ENCODE measurements at places on chromosomes 1 and 21.
A peak's percentile ranks its signal among the peaks of the same experiment; 100 is the strongest.

DNA sequence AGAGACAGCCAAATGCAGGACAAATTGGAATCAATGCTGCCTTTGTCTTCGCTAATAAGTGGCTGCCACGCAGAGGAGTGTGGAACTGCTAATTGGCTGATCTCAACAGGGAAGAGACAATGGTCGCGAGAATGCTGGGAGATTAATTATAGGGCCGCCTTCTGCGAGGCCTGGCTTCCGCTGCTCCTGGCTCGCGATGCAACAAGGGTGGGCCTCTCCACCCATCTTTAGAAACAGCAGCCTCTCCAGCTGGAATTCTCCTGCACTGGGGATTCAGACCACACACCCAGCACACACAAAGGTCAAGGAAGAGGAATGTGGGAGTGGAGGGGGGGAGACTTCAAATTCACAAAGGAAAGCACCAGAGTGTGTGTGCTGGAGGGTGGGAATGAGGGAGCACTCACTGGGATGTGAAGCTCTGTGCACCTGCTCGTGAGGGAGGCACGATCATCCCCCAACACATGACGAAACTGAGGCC is 200.7 kb upstream of the GRIK3 start:
- no peak overlapping the region for H3K27ac ChIP-seq
- H3K4me3 ChIP-seq = no peak overlapping the region
- H3K36me3 ChIP-seq = no peaks in the 10 kb centered on the region
- H3K27me3 ChIP-seq = peaks cover 45% of the 10 kb centered on the region
- no peak for DNase-seq

DNA sequence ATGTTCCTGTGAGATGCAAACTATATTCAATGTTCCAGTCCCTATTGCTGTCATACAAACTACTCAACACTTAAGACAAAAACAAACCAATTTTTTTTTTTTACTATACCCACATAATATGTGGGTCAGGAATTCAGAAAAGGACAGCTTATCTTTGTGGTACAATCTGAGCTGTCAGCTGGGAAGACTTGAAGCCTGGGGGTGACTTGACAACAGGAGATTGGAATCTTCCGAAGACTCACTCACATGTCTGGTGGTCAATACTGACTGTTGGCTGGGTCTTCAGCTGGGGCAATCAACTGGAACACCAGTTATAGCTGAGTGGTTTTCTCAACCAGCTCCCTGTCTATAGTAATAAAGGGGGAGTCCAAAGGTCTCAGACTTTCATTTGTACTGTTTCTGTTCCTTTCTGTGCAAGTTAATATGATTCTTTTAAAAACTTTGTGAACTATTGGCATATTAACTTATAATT is 81.7 kb upstream of the ATP1B1 start:
- no peak overlapping the region for H3K27ac ChIP-seq
- H3K4me1 ChIP-seq = no peaks in the 10 kb centered on the region
- no peaks in the 10 kb centered on the region for H3K27me3 ChIP-seq
- DNase-seq = no peak

GRCh38 chr1:201648066-201648906 is 109.4 kb downstream of the NAV1 start:
- H3K27ac ChIP-seq = peak overlapping the region; percentile 70
- peaks cover 47% of the 10 kb centered on the region for H3K4me1 ChIP-seq
- peak overlapping the region; percentile 75 for H3K4me3 ChIP-seq
- no peaks in the 10 kb centered on the region for H3K36me3 ChIP-seq
- H3K27me3 ChIP-seq = no peaks in the 10 kb centered on the region

DNA sequence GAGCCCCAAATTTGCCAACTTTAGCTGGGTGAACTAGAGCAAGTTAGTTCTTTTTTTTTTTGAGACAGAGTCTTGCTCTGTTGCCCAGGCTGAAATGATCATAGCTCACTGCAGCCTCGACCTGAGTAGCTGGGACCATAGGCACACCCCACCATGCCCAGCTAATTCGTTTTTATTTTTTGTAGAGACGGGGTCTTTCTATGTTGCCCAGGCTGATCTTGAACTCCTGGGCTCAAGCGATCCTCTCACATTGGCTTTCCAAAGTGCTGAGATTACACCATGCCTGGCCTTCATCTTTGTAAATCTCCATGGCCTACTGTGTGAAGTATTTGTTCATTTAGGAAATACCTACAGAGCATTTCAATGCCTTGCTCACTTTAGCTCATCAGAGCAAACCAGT is 105.6 kb upstream of the SLC44A3 start:
- H3K4me3 ChIP-seq = no peak overlapping the region
- no peaks in the 10 kb centered on the region for H3K4me1 ChIP-seq
- no peaks in the 10 kb centered on the region for H3K27me3 ChIP-seq
- DNase-seq = no peak
- H3K36me3 ChIP-seq = no peaks in the 10 kb centered on the region
- H3K27ac ChIP-seq = no peak overlapping the region

DNA sequence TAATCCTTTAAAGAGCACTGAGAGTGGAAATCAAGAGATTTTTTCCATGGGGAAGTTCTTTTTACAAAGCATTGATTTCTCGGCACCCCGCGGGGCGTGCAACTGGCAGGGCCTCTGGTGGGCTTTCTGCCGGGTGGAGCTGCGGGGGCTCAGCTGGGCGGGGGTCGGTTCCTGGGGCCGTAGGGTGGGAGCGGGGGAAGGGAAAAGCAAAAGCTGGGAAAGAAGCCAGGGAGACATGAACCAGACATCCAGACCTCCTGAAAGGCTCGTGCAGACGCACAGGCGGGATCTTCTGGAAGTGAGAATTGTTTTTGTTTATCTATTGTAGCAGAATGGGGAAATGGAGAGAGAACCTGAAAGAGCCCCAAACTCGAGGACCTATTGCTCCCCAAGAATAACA is 235.2 kb downstream of the FAM72C start:
- no peak for DNase-seq
- H3K4me3 ChIP-seq = no peak overlapping the region
- no peak overlapping the region for H3K27ac ChIP-seq
- H3K4me1 ChIP-seq = no peaks in the 10 kb centered on the region
- peaks cover 45% of the 10 kb centered on the region for H3K27me3 ChIP-seq

- no peaks in the 10 kb centered on the region for H3K36me3 ChIP-seq
- no peaks in the 10 kb centered on the region for H3K27me3 ChIP-seq
- H3K4me1 ChIP-seq = no peaks in the 10 kb centered on the region
Observed at GRCh38 chr1:222583079-222583478, 6.7 kb downstream of the TAF1A start.

DNA sequence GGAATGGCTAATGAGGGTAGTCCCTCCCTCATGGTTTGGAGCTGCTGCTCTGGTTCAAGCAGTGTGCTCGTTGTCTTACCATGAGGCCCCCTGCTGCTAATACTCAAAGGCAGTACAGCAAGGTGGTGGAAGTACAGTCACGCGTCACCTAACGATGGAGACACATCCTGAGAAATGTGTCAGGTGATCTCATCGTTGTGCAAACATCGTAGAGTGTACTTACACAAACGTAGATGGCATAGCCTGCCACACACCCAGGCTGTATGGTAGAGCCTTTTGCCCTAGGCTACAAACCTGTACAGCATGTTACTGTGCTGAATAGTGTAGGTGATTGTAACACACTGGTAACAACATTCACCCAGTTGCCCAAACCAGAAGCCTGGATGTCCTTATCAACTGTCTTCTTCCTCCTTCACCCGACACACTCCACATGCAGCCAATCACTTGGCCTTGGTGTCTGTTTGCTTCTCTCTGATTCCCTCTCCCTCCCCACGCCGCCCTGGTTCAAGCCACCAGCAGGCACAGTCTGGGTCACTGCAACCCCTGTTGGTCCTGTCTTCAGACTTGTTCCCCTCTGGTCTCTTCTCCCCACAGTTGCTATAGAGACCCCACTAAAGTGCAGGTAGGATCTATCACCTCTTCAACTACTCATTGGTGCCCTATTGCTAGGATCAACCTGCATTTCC is 6.0 kb upstream of the KCNA2 start:
- DNase-seq = no peak
- peaks cover 49% of the 10 kb centered on the region for H3K27me3 ChIP-seq
- no peak overlapping the region for H3K4me3 ChIP-seq
- H3K4me1 ChIP-seq = peaks cover 6% of the 10 kb centered on the region
- no peak overlapping the region for H3K27ac ChIP-seq

DNA sequence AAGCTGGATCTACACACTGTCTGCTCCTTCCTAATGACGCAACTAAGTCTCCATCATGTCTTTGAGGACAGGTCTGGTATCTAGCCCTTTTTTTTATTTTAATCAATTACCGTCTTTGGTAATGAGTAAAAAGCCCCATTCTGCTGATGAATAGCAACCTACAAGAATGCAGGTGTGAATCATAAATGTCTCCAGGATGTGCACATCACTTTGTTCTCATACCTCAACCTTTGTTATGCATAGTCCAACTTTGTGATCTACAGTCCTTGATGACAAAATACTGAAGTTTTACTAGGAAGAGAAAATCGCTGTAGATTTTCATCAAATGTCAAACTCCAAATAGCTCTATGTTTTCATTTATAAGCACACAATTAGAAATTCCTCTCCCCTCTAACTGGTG is 39.3 kb downstream of the PLPPR5 start:
- no peaks in the 10 kb centered on the region for H3K27me3 ChIP-seq
- H3K36me3 ChIP-seq = no peaks in the 10 kb centered on the region
- no peak overlapping the region for H3K4me3 ChIP-seq
- H3K4me1 ChIP-seq = no peaks in the 10 kb centered on the region
- no peak for DNase-seq

DNA sequence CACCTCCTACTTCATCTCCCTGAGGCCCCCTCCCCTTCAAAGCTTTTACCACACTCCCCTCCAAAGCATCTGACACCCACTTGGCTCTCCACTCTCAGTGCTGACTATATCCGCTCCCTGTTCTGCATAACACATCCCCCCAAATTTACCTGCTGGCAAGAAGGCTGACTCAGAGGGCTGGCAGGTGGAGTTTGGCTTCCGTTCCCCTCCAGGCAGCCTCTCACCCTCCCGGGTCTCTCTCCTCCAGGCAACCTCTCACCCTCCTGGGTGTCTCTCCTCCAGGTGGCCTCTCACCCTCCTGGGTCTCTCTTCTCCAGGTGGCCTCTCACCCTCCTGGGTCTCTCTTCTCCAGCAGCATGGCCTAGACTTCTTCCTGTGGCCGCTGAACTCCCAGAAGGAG is 562.1 kb downstream of the NPHP4 start:
- H3K4me1 ChIP-seq = no peaks in the 10 kb centered on the region
- peaks cover 49% of the 10 kb centered on the region for H3K27me3 ChIP-seq
- H3K4me3 ChIP-seq = no peak overlapping the region
- H3K36me3 ChIP-seq = no peaks in the 10 kb centered on the region
- H3K27ac ChIP-seq = no peak overlapping the region

DNA sequence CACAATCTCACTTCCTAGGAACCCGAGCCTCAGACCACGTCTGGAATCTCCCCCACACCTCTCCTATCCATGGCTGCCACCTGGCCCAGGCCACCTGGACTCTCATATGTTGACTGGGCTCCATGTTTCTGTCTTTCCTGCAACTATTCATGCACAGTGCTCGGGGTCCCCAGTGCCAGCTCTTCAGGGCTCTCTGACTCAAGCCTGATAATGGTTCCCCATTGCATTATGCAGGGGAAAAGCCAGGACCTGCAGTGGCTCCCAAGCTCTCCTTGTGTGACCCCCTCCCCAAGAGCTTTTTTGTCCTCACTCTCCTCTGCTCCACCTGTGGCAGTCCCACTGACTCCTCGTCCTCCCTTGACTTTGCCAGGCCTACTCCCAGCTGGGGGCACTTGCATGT is 417.6 kb downstream of the NPHP4 start:
- H3K27me3 ChIP-seq = peaks cover 7% of the 10 kb centered on the region
- no peak overlapping the region for H3K4me3 ChIP-seq
- no peaks in the 10 kb centered on the region for H3K4me1 ChIP-seq
- no peak for DNase-seq

DNA sequence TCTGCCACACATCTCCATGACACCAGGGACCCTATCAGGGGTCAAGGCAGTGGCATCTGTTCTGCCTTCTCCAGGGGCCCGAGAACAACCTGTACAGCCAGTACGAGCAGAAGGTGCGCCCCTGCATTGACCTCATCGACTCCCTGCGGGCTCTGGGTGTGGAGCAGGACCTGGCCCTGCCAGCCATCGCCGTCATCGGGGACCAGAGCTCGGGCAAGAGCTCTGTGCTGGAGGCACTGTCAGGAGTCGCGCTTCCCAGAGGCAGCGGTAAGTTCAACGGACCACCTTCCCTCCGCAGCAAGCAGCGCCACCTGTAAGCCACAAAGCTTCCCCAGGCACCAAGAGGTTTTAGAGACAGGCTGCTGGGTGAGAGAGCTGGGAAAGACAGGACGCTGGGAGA is 15.9 kb downstream of the MX2 start:
- H3K4me1 ChIP-seq = no peaks in the 10 kb centered on the region
- H3K36me3 ChIP-seq = no peaks in the 10 kb centered on the region
- no peak overlapping the region for H3K4me3 ChIP-seq
- H3K27ac ChIP-seq = no peak overlapping the region
- no peak for DNase-seq

All from heart right ventricle (tissue), 16 donors.